ENCODE measurements at places on chromosomes 13 and 19.

DNA sequence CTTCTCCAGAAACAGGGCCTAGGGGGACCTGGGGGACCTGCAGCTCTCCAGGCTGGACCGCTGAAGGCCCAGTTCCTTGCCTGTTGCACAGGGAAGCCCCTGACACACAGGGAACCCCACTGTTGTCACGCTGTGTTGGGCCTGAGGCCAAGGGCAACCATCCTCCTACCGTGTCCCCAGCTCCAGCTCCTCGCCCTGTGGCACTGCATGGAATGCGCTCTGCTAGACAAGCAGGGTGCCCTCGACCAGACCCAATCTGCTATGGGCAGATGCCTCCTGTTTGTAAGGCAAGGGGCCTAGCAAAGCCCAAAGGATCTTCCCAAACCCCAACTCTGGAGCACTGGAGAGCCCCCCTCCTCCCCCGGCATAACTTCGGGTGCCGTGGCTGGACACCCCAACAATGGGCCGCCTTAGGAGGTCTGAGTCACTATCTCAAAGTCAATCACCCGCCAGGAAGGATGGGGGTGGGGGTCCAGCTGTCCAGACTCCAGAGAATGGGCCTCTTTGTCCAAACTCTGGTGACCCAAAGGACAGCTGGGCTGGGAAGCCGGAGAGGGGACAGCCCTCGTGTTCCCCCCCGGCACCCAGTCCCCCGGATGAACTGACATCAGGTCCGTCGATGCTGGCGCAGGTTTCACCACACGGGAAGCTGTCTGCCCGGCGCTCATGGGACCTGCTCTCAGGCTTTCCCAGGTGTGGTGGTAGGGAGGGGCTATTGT, 3.7 kb downstream of the BRSK1 start:
- no peak for DNase-seq

DNA sequence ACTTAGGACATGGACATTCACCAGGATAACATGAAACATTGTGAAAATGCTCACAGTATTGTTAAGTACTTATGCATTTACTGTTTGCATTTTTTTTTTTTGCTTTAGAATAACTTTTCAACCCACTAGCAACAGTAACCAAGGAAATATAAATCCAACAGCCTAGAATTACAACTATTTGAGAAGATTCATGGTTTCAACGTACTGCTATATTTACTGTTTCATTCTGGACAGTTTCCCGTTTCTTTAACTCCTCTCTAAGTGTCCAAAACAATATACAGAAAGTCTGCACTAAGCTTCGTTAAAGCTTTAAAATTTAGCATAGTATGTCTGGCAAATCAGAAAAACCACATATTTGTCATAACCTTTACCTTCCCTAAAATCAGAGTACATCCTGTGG, 2.7 kb downstream of the SMAD9 start:
- DNase-seq: no peak

DNA sequence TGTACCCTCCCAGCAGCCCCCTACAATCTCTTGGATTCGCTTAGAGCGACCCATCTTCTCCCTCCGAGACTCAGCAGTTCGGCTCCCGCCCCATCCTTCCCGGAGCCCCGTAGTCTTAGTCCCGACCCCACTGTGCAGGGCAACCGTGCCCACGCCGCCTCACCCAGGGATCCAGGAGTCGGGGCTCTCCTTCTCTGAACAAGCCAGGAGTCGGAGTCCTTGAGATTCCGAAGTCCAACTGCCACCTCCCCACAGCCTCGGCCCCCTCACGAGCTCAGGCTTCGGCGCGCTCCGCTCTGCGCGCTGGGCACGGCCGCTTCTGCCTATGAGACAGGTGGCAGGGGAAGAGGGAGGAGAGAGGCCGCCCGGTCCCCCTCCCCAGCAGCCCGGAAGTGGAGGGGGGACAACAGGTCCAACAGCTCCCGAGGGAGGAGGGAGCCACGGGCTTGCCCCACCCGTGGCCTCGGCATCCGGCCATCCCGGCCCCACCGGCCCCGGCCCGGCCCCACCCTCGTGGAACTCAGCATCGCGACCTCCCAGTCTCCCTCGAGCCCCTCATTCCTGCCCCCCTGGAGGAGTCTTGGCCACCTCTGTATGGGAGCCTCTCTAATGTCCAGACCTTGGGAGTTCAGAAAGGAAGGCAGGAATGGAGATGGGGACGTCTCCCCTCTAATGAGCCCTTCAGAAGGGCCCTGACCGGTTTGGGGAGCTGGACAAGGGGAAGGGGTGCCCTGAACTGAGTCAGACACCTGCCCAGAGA, at the start of gene PHLDB3:
TSS of gene PHLDB3 (minus strand) at position 321 of the 760 bp plus-strand sequence. CDS start 628 bp downstream, outside the sequence.
- DNase-seq: no peak

GRCh38 chr19:39740395-39740794, 2.6 kb upstream of the CLC start:
- DNase-seq: no peak

DNA sequence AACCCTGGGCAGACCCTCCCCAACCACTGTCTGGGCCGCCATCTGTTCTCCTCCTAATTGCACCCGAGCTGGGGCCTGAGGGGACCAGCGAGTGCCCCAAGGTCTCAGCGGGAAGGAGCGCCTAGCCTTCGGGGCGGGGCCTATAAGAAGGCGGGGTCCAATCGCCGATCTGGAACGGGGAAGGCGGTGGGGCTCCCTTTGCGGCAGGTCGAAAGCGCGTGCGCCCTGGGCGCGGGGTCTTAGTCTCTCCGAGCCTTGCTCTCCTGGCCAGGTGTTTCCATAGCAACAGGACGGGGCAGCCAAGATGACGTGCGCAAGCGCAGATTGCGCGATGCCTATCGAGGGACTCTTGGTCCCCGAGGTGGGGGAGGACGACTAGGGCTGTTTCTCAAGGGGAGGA, 2.8 kb downstream of the MAST1 start:
- peak; percentile 22 for DNase-seq

DNA sequence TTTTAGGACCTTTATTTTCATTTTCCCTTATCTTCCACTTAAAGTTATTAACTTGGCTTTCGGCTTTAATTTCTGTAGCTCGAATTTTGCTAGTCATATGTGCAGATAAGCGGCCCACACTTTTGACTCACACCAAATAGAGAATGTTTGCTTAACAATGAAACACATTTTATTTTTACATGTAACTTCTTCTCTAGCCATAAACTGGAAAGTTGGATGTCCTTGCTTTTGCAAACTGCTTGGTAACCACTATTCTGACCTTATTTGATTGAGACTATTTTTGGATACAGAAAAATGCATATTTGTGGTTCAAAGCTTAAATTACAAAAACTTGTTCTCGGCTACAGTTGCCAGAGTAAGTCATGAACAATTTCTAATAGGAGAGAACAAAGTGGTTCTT, 600.0 kb downstream of the KCTD12 start:
- DNase-seq: peak; percentile 90

DNA sequence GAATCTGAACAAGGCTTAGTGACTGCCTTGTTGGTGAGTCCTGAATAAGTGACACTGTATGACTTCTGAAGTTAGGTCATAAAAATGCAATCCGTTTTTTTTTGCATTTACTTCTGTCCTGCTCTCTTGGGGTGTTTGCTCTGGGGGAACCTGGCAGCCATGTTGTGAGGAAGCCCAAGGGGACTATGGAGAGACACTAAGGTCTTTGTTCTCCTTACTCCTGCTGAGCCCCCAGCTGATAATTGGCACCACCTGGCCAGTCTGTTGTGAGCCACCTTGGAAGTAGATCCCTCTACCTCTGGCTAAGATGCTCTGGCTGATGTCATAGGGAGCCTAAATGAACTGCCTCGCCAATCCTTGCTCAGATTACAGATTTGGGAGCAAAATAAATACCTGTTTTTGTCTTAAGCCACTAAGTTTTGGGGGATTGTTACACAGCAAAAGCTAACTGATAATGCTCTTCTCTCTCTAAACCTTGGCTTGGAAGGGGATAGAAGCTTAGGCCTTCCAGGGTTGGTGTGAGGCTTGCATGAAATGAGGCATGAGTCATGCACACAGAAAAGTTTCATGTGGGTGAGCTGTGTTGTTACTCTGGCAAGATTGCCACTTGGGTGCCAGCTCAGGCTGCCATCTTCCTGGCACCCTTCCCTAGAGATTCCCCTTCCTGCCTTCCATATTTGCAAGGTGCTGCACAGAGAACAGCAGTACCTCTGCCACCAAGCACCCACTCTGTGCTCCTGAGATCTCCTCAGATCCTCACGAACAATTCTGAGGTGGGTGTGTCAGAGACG, 10.1 kb downstream of the TUBB4A start:
- no peak for DNase-seq

DNA sequence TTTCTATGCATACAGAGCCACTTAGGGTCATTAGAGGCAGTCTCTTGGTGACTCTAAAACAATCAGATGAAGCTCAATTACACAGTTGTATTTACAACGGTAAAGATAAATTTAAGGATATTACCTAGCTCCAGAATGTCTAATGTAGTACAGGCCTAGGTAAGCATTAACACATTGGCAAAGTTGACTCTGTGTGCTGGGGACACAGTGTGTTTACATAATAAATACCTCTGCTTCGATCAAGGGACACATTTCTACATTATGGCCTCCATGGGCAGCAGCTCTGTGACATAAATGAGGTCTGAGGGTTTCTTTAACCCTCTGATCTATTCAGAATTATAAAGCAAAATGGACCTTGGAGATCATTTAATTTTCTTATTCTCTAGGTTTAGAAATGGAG, 74.7 kb downstream of the SERP2 start:
- no peak for DNase-seq

GRCh38 chr13:27334774-27335435, 64.3 kb downstream of the RASL11A start:
- peak; percentile 44 for DNase-seq

DNA sequence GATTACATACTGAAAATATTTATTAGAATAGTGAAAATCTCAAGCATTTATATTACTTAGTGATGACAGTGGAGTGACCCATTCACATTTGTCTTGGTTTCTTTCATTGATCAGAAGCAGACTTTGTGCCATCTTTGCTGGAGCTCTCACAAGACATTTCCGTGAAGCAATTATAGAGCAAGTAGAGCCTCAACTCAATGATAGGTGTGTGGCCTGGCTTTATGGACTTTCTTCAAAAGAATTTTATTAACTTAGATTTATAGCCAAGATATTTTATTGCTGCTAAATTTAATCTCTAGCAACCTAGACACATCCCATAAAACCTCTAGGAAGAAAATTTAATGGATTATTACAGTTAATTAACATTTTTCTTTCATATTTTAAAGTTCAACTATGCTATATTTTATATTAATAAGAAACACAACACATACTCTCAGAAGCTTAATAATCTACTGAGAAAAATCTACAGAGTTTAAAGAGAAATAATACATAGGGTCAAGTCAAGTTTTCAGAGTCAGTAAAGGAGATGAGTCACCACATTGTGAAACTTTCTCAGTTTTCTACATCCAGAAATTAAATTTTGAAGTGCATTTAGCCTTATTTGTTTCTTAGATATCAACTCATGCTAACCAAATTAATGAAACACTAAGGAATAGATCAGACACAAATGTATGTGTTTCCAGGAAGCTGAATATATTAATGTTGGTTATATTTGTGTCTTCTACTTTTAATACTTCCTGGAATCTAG, 160.5 kb downstream of the LACC1 start:
- peak; percentile 68 for DNase-seq

DNA sequence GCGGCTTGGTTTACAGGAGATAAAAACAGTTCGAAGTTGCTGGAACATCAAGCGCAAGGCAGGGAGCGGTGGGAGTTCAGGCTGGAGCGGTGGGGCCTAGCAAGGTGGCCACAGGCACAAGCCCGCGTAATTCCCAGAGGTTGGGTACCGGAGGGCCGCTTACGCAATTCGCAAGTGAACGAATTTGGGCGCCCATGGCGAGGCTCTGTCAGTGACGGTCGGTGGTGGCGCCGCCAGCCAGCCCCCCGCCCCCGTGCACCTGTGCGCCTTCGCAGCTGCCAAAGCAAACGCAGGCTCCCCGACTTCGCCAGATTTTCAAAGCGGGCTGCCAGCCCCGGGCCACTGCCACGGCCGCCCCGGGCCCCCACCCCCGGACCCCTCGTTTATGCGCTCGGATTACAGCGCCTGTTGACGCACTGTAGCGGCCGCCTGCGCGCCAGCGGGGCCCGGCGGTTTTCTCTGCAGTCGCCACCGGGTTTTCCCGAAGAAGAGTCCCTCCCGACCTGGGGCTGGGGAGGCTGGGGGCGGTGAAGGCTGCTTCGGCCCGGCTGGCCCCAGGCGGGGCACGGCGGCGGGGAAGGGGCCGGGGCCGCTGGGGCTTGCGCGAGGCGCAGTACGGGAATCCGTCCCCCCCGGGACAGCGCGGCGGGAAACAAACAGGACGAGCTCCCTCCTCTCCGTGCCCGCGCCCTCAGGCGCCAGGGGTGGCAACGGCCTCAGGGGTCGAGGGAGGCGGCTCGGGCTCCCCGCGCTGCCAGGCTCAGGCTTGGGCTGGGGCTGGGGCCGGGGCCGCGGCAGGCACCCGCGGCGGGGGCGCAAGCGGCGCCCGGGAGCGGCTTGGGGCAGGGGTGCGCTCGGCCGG, 709 bp downstream of the N4BP2L1 start:
- DNase-seq: peak; percentile 13

DNA sequence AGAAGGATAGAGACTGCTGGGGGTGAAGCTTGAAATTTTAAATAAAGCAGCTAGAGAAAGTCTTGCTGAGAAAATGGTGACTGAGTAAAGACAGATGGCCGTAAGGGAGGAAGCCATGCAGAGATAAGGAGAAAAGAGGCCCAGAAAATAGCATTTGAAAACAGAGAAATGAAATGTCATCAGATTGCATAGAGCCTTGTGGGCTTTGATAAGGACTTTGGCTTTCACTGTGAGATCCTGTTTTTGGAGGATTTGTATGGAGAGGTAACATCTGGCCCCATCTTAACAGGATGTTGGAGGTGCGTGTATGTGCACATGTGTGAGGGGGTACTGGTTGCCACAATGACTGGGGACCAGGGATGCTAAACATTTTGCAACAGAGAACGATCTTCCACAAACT, 19.5 kb upstream of the ATP8A2 start:
- DNase-seq: peak; percentile 10

DNA sequence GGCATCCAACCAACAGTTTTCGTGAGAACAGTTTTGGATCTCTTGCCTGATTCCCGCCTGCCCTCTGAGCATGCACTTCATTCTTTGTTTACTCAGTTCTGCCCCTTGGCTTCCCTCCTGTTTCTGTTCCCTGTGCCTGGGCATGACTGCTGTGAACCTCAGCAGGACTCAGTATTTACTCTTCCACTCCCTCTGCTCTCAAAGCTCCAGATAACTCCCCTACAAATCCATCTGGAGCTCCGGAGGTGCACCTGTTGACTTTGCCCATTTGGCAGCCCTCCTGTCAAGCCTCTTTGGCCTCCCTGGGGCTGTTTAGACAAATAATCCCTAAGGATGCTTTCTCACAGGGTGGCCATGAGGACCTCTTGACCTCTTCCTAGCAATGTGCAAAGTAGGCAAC, 34.2 kb upstream of the ARGLU1 start:
- DNase-seq: no peak

- no peak for DNase-seq
These were observed 15.5 kb downstream of the KASH5 start for GRCh38 chr19:49403404-49404187.

DNA sequence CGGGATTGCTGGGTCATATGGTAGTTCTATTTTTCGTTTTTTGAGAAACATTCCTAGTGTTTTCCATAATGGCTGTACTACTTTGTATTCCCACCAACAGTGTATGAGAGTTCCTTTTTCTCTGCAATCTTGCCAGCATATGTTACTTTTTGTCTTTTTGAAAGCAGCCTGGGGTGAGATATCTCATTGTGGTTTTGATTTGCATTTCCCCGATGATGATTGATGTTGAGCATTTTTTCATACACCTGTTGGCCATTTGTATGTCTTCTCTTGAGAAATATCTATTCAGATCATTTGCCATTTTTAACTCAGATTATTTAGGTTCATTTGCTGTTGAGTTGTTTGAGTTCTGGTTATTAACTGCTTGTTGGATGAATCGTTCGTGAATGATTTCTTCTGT, 18.5 kb upstream of the ATP12A start:
- no peak for DNase-seq

- no peak for DNase-seq
These were observed 61.1 kb downstream of the MIPEP start for GRCh38 chr13:23828086-23828485.

All from fibroblast of the aortic adventitia (primary cell).